ENCODE measurements at places on chromosomes 2 and 18.
A peak's percentile ranks its signal among the peaks of the same experiment; 100 is the strongest.

- DNase-seq: no peak
These were observed 41.4 kb downstream of the AQP12A start for GRCh38 chr2:240732911-240733622.

DNA sequence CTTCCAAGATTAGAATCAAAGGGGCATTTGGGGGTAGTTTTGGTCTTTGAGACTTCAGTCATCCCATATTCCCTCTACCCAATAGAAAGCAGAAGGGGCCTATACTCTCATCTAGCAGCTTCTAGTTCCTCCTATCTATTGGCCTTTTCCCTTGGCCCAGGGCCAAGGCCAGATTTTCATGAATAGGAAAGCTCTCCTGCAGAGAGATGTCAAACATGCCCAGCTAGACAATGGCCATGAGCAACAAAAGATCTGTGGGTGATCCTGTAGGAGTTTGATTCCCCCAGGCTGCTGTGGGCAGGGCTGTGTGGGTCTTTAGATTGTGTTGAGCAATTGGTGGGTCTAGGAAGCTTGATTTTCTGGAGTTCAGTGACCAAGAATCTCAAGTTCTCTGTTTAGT lies 2.9 kb upstream of the ADCYAP1 start:
- no peak for DNase-seq

- DNase-seq: no peak
These were observed 154.0 kb downstream of the MBP start for GRCh38 chr18:76978616-76979015.

DNA sequence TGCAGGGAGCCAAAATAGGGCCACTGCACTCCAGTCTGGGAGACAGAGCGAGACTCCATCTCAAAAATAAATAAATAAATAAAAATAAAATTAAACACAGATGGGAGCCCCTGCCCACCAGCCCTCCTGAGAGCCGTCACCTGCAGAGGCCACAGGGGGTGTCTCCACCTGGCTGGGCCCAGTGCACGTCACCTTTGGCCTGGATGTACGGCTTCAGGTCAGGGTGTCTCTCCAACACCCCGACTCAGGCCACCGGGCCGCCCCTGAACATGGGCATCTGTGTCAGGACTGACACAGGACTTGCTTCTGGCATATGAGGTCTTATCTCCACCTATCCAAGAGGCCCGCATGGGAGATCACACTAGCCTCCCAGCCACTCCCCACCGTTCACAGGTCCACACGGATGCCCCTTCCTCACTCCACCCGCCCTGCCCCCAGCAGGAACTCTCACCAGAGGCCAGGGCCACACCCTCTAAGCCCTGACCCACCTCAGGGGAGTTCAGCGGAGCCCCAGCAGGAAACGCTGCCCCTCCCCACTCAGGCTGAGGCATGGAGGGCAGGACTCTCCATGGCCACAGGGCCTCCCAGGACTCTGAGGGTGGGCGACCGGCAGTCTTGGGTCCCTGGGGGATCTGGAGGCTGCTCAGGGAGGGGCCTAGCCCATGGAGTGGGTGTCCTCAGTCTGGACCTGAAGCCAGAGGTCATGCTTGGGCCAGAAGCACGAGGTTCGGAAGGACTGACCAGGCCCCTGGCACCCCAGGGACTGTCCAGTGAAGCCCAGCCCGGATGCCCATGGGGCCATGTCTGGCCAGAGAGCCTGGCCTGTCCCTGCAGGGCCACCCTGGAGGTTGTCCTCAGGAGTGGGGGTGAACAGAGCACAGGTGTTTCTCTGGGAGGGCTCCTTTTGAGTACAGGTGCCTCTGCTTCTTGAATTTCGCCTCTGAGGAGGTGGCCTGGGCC lies 1.6 kb upstream of the CROCC2 start:
- peak; percentile 85 for DNase-seq

DNA sequence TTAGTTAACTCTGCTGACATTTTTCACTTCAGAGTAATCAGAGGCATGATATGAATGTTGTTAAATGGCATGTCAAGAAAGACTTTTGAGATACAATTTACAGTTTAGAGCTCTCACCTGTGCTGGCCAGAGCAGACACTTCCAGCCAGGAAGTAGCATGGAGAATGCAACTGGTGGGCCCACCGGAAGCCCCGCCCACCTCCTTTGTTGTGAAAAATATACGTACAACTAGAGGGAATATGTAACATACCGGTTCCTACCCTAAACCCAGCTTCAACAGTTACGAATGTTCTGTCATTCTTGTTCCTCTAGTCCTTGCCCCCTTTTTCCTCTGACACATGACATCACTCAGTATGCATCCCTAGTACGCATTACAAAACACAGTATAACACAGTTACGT lies 70.2 kb upstream of the ITM2C start:
- DNase-seq: no peak

GRCh38 chr18:72848503-72849237 lies 19.1 kb downstream of the NETO1 start:
- DNase-seq: no peak
